LNCaP clone FGC (cell line): ENCODE measurements at places on chromosomes 3 and 15.

GRCh38 chr15:71195242-71195641 is 80.0 kb downstream of the THSD4 start:
- DNase-seq, result no peak

GRCh38 chr3:38576526-38577370 is 72.7 kb downstream of the SCN5A start:
- DNase-seq, result no peak

DNA sequence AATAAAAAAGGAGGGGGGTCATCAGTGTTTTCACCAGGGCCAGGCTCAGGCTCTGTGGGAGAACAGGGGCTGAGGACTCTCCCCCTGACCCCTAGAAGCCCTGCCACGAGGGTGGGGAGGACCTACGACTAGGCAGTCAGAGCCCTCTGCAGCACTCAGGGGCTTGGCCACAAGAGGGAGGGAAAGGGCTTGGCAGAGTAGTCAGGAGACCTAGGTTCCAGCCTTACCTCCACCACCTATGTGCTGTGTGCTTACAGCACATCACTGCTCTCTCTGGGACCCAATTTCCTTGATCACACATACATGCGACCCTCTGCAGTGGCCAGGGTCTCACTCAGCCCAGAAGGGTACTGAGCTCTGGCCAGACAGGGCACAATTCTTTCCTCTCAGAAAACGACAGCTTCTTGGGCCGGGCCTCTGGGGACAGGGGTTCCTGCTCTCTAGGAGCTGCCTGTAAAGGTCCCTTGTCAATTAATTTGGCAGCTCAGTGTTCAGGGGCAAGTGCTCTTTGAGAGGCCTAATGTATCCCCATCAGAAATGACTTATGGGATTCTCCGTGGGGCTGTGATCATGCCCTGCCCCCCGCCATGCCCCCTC is 16.4 kb upstream of the SKIC8 start:
- DNase-seq, result no peak

DNA sequence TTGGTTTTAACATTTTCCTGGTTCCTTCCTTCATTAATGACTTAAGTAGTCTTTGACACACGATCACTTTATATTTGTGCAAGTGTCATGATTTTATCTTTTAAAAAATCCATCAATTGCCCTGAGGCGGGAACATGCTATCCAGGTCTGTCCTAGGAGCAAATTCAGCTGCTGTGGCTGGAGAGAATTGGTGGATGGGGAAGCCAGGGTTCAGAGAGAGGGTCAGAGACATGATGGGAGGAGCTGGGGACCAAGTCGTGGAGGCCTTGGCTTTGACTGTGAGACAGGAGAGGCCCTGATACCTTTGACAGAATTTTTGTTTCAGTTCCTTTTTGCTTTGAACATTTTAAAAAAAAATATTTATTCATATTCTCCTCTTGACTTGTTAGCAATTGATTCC is 89.0 kb downstream of the CHRNA7 start:
- DNase-seq, result no peak

- DNase-seq, result no peak
Measured at GRCh38 chr3:49492969-49493368, 22.9 kb downstream of the DAG1 start.
